Jurkat, Clone E6-1 (cell line): ENCODE measurements at places on chromosomes 6 and 20.

DNA sequence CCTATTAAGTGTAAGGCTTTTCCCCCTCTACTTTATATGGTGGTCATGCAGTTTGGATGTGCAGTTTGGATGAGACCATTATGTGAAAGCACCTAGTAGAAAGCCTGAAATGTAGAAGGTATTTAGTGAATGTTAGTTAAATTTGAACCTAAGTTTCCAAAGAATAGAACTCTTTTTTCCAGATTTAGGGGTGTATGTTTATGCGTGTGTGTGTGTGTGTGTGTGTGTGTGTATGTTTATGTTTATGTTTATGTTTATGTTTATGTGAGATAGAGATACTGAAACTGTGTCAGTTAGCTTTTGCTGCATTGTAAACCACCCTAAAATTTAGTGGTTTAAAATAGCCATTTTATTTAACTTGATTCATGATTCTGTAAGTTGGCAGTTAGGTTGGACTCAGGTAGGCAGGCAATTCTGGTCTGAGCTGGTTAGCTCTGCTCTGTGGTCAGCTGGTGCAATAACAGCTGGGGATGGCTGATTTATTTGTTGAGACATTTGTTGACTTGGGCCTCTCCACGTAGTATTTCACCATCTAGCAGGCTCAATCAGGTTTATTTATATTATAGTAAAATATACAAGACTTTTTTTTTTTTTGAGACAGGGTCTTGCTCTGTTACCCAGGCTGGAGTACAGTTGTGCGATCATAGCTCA, 54.0 kb downstream of the STK4 start:
- no peak for DNase-seq

GRCh38 chr6:112639391-112639831, 292.3 kb downstream of the RFPL4B start:
- DNase-seq, result no peak

- no peak for DNase-seq
Measured at GRCh38 chr6:143224516-143224915, 163.8 kb downstream of the AIG1 start.

- no peak for DNase-seq
Measured at GRCh38 chr20:40680161-40680959, 8.7 kb downstream of the MAFB start.

DNA sequence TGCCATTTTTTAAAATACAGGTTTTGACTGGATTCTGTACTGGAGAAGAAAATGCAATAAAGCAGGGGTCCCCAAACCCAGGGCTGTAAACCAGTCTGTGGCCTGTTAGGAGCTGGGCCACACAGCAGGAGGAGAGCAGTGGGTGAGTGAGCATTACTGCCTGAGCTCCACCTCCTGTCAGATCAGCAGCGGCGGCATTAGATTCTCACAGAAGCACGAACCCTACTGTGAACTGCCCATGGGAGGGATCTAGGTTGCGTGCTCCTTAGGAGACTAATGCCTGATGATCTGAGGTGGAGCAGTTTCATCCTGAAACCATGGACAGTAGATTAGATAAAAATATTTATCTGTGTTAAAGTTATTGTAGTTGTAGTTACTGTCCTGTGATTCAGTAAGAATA, 21.1 kb upstream of the FBXO9 start:
- no peak for DNase-seq

DNA sequence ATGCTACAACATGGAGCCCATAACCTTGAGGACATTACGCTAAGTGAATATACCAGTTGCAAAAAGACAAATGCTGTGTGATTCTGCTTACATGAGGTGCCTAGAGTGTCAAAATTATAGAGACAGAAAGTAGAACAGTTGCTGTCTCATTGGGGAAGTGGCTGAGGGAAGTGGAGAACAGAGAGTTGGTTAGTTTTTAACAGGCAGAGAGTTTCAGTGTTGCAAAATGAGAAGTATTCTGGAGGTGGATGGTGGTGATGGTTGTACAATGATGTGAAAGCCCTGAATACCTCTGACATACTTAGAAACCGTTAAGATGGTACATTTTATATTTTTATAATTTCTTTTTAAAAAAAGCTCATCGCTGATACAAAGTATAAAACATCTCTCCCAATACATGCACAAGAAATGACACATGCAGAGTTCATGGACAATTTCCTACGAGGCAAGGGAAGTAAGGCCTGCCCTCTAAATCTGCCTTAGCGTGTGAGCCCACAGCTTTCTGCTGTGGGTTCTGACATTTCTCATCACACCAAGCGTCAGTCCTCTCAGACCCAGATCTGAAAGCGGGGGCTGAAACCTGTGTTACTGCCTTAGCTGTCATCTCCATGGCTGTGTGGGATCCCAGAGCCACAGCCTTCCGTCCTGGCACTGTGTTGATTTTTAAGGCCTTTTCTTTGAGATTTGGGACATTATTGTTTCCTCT, 126.0 kb downstream of the RNASET2 start:
- no peak for DNase-seq

DNA sequence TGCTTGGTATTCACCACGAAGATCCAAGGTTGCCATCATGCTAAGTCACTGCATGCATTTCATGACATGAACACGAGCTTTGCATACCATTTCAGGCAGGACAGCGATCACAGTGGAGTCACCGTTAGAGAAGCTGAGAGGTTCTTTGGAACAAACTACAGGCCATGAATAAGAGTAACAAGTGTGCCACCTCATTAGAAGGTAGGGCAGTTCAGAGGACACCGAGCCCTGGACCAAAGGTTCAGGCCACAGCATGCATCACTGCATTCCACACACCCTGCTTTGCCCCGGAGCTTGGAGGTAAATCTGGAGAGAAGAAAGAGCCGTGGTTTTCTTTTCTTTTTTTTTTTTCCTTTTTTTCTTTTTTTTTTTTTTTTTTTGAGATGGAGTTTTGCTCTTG, 66.9 kb upstream of the CDH4 start:
- DNase-seq, result no peak

GRCh38 chr6:167139761-167140160, 16.9 kb downstream of the CCR6 start:
- no peak for DNase-seq

GRCh38 chr6:130720076-130720715, 107.0 kb upstream of the SMLR1 start:
- no peak for DNase-seq

DNA sequence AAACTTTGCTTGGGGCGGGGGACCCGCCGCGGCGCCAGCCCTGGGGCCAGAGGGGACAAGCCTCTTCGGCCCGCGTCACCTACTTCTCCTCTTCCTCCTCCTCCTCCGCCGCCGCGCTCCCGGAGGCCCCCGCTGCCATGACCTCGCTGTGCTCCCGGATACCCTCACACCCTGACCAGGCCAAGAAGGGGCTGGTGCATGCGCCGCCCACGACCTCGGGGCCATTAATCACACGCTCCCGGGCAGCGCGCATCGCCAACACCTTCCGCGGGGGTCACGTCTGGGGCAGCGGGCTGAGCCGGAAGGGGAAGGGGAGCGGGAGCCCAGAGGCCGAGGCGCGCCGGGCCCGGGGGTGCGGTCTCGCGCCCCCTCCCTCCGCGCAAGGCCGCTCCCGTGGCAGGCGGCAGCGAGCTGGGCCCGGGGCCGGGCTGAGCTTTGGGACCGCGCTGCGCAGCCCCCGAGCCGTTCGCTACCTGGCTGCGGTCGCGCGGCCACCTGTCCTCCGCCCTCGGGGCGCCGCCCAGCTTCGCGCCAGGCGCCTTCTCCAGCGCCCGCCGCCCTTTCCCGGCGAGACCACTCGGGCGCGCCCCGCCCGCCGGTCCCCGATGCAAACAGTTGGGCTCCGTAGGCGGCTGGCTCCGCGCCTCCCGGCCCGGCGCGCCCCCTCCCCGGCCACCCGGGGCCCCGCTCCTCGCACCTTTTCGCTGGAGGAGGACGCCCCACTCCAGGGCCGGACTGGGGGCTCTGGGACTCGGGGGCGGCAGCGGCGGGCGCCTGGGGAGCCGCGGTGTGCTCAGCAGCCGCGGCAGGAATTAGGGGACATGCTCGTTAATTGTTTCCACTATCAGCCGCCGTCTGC, 575 bp upstream of the CNR1 start:
- DNase-seq, result no peak

DNA sequence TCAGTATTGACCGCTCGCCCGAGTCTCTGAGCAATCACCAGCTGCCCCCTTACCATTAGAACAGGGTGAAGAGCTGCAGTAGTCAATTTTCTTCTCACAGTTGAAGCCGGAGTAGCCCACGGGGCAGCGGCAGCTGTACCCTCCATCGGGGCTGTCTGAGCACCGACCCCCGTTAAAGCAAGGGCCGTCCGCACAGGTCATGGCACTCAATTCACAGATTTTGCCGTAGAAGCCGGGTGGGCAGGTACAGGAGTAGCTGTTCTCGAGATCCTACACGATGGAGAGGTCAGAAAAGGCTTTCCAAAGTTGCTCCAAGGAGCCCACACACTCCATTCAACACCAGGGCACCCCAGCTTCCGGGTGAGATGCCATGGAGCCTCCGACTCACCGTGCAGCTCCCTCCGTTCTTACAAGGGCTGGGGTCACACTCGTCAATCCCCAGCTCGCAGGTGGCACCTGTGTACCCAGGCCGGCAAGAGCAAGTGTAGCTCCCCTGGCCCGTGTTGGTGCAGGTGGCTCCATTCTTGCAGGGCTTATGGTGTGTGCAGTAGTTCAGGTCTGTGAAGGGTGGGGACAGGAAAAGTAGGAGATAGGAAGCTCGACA, 5.9 kb downstream of the DLL1 start:
- DNase-seq, result no peak

DNA sequence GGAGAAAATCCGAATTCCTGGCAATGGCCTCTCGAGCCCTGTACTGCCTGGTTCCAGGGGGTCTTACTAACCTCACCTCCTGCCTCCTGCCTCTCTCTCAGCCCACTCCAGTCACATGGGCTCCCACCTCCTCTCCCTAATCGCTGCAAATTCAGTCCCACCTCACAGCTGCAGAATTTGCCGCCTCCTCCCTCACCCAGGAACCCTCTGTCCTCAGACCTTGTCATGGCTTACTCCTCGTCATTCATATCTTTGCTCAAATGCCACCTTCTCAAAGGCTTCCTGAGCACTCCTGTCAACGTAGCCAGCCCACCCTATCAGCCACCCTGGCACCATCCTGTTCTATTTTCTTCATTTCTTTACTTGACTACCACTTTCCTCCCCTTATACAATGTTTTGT, 89.0 kb downstream of the SLC2A10 start:
- no peak for DNase-seq

DNA sequence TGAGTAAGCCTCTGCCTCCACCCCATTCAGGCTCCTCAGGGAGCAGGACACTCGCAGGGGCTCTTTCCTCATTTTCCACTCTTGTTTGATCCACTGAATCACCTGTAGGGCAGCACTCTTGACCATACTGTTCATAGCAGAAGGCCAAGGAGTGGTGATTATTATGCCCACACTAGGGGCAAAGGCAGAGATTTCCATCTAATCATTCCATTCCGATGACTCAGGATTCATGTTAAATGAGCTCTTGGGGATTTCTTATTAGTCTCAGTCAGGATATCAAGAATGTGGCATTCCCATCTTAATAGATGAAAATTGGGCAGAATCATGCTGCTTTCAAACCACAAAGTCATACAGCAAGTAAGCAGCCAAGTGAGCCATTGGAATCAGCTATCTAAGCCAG, 101.9 kb upstream of the MOCS1 start:
- no peak for DNase-seq

GRCh38 chr6:33691456-33692077, 19.9 kb downstream of the UQCC2 start:
- no peak for DNase-seq

DNA sequence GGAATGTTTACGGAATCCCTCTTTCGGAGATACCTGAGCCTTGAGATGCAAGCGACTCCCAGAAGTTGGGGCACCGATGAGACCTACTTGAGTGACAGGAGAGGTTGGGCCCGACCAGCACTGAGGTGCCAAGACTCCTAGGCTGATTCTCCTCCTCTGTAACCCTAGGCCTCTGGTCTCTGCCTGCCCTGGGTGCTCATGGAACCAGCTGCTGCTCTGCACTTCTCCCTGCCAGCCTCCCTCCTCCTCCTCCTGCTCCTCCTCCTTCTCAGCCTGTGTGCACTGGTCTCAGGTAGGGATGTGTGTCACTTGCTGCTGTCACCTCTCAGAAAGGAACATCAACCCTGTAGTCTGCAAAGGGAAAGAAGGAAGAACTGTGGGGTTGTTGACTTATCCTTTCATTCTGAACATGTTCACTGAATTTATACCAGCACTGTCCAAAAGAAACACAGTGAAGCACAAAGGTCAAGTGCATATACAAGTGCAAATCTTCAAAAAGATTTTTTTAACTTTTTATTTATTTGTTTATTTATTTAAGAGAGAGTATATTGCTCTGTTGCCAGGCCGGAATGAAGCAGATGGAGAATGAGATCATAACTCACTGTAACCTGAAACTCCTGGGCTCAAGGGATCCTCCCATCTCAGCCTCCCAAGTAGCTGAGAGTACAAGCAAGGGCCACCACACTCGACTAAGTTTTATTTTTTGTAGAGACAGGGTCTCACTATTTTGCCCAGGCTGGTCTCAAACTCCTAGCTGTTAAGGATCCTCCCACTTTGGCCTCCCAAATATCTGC, 913 bp downstream of the BTN2A2 start:
- no peak for DNase-seq

- no peak for DNase-seq
Measured at GRCh38 chr6:38452816-38453660, 186.7 kb downstream of the BTBD9 start.

DNA sequence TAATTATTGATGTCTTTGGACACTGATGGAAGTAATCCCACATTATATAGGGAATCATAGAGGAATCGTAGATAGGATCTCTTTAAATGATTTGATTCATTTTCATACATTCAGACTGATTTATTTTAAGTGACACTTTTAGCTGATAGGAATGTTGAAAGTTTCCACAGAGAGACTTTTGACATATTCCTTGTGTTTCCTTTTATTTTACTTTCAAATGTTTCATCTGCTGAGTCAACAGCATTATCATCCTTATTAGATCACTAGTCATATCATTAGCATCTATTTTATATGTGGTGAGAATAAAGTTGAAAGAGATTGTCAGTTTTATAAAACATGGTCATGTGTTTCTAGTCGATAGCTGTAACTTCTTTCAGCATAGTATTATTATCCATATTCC, 13.4 kb downstream of the DCBLD1 start:
- no peak for DNase-seq

DNA sequence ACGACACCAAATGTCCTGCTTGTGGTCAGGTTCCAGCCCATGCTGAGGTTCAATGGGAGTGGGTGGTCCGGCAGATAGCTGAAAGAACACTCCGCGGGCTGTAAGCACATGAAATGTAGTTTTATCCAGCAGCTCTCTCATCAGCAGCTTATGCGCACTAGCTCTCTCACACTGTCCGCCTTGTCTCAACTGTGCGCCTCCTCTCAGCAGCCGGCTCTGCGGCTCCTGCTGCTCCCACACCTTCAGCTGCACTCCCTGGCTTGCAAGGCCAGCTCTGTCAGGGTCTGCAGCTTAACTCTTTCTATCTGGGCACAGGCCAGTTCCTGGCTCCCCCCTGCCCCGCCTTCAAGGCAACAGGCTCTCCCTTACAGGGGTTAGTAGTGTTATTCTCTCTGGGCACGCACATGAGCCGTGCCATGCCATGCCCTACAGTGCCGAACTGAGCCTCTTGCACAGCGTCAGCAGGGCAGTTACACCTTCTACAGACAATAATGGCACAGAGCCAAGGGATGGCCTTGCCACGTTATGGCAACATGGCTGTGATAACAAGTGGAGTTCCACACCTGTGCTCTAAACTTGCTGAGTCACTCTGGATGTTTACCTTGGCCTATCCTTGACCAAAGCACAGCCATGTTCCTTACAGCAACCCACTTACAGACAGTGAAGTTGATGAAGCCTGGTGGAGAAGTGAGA, 84.0 kb upstream of the LRFN2 start:
- no peak for DNase-seq

GRCh38 chr20:35947489-35947888, 6.8 kb downstream of the SCAND1 start:
- peak; percentile 48 for DNase-seq
